ENCODE measurements at places on chromosomes 13 and 19.

DNA sequence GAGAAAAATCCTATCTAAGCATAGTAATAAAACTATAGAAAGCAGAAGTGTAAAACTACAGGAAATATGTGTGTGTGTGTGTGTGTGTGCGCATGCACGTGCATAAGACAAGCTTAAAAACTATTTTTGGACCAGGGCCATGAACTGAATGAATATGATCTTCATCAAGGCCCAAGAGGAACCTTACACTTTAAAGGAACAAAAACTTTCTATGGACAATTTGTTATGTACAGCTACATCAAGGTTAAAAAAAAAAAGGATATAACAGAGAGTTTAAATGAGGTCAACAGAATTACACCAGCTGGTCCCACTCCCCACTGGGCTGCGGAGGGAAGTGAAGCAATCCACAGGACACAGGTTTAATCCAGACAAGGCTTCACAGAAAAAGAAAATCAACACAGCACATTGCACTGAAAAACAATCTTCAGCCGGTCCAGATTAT lies 151.1 kb downstream of the LHFPL6 start:
- DNase-seq = no peak

GRCh38 chr13:109859898-109860297 lies 73.5 kb upstream of the IRS2 start:
- DNase-seq = no peak

DNA sequence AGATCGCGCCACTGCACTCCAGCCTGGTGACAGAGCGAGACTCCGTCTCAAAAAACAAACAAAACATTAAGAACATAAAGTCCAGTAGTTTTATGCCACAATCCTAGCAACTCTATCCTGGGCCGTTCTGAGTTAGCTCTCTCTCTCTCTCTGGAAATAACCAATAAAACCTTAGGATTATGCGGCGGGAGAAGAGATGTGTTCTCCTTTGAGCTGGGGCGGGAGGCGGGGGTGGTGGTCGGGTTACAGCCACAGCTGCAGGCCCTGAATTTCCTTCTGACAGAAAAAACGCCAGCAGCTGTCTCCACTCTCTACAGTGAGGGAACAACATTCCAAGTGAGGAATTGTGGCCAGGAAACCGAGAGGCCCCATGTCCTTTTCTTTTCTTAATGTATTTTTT lies 9.1 kb upstream of the PNMA8A start:
- DNase-seq = no peak

- no peak for DNase-seq
Measured at GRCh38 chr13:97945792-97946419, 7.6 kb upstream of the IPO5 start.

GRCh38 chr19:1567116-1567847 lies 843 bp downstream of the MEX3D start:
- DNase-seq = no peak

- no peak for DNase-seq
Measured at GRCh38 chr19:40512473-40513344, 45.9 kb downstream of the SPTBN4 start.

DNA sequence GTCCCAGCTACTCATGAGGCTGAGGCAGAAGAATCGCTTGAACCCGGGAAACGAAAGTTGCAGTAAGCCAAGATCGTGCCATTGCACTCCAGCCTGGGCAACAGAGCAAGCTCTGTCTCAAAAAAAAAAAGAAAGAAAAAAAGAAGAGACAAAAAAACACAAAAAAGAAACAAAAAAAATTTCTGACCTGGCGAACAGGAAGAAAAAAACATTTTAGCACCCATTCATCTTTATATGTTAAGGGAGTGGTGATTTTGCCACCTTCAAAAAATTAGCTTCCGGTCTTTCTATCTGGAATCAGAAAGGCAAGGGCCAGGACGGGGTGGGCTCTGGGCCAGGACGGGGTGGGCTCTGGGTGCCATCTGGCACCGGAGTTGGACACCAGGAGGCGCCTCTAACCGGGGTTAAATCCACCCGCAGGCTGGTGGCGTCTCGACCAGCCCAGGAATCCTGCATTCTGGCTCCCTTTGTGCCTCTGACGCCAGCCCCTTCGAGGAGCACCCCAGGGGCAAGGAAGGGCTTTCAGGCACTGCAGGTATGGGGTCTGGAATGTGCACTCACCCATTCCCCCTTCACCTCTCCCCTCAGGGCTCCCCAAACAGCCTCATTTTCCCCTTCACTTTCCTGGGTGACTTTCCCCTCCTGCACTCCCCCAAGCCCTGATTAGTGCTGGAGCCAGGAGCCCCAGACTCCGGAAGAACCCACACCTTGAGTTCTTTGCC lies 10.4 kb upstream of the ZSWIM4 start:
- DNase-seq = peak; percentile 54

- DNase-seq = no peak
Measured at GRCh38 chr13:113430378-113431110, 22.7 kb downstream of the ADPRHL1 start.

DNA sequence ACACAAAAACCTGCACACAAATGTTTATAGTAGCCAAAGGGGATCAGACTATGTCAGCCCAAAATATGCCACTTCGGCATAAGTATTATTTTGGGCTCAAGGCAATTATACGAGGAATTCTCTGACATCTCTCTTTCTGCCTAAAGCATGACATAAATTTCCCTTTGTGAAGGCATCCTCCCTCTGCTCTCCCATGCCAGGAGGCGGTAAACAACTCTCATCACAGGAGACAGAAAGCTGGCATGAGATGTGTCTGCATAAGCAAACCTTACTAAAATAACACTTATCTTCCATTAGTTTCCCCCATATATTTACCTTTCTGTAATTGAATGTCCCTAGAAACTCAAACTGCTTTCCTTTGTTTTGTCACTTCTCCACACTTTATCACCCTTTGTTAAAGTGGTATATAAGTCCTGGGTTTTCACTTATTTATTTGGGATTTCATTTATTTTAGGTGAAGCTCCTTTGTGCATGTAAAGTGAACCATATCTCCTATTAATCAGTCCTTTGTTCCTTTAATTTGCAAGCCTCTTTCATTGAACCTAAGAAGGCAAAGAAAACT lies 68.3 kb downstream of the LACC1 start:
- DNase-seq = no peak

GRCh38 chr13:86051134-86052103 lies 252.2 kb upstream of the SLITRK6 start:
- DNase-seq = no peak

Data from Ammon's horn (tissue), 1 donor.